T follicular helper cell (primary cell): ENCODE measurements at places on chromosomes 2 and 18.
A peak's percentile ranks its signal among the peaks of the same experiment; 100 is the strongest.

DNA sequence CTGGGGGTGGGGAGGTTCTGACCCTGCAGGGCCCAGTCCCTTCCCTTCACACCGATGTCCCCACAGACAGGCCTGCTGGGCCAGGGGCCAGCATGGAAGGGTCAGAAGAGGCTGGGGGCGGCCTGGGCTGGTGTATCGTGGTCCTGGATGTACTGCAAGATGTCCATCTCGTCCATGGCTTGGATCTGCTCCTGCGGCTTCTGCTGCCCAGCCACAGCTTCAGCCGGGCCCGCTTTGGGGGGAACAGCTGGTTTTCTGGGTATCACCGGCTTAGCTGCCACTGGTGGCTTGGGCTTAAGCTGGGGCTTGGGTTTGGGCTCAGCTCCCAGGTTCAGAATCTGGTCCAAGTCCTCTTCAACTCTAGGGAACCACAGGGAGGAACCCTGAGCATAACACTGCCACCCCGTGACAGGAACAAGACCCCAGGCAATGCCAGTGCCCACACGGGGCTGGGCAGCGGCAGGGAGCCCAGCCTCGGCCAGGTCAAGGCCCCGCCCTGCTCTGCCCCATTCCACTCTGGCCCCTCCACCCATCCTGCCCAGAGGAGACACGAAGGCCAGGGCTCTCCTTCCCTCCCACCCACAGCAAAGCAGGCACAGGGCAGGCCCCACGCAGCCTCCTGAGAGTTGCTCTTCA lies 31.9 kb downstream of the HS1BP3 start:
- DNase-seq = no peak

DNA sequence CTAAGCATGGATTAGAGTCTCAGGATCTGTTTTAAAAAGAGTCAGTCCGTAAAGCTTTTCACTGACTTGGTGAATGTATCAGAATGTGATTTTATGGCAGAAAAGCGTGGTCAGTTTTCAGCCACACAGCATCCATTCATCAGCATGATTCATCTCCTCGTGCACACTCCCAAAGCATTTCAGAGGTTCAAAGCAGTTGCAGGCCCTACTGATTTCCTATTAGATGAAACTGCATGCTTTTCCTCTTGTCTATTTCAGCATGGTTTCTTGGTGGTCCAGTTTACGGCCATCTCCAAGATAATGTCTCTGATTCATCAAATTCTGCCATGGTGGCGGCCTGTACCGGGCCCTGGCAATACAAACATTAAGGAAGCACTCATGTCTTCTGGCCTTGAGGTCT lies 4.8 kb upstream of the PARD6G start:
- no peak for DNase-seq

DNA sequence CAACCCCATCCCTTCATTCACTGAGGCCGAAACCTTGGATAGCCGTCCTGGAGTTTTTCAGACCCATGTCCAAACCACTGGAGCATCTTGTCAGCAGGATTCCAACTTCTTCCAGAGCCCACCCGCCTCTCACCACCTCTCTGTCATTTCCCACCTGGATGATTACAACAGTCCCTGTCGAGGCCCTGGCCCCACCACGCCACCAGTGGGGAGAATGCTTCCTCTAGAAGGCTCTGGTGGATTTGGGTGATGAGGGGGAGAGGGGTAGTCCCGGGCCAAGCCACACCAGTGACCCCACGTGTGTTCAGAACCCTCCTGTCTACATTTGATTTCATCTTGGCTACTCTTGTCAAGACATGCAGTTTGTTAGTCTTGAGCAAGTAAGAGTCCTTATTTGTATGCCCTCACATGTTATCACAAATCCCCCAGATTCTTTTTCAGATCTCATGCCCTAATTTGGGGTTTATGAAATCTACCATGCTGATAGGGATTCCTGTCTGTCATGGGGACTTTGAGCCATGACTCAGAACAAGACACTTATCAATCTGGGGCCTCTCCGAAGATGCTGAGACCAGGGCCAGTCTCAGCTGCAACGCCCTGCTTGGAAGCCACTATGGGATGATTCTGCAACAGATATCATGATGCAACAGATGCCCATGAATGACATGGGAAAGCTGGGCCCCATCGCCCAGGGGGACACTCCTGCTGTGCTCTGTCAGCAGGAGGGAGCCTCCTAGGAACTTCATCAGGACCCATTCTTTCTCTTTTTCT lies 186.1 kb downstream of the ZFP36L2 start:
- DNase-seq = no peak

GRCh38 chr2:214139630-214140284 lies 271.1 kb upstream of the VWC2L start:
- no peak for DNase-seq

DNA sequence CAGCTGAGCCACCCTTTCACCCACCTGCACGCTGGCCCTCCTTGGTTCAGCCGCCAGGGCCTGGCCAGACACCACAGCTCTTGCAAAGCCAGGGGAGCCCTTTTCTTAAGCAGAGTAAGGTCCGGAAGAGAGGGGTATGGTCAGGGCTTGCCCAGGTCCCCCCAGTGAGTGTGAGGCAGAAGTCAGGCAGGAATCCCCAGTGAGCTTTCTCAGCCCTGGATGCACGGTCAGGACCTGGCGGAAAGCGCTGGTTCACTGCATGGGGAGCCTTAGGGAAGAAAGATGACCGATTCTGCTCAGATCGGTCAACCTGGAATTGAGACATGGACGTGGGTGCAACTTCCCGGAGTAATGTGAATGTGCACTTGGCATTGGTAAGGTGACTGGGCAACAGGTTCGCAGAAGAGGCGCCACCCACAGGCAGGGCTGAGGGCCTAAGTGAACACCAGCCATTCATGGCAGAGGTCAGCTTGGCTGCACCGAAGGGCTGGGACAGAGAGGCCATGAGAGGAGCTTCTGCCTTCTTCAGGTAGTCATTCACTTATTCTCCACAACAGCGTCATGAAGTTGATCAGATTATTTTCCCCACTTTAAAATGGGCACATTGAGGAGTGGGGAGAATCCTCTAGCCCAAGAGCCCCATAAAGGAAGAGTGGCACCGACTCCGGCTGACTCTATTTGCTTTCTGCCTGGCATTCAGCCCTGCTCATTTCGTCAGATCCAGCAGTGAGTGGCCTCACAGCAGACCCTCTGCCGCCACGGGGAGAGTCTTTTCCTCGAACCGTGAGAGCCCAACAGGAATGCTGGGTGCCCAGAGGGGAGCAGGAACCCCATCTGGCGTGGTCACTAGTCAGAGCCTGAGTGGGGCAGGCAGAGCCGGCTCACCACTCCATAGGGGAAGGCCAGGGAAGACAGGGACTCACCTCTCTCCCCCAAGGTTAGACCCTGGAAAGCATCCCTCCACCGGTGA lies 35.8 kb downstream of the SCTR start:
- DNase-seq = no peak

GRCh38 chr18:2958819-2959298 lies 54.1 kb downstream of the LPIN2 start:
- no peak for DNase-seq

GRCh38 chr2:70964596-70965386 lies 13.6 kb upstream of the ANKRD53 start:
- peak; percentile 77 for DNase-seq

GRCh38 chr2:3661149-3661660 lies 3.2 kb downstream of the ALLC start:
- no peak for DNase-seq

- no peak for DNase-seq
These were observed 191.2 kb downstream of the KCNE4 start for GRCh38 chr2:223243233-223243632.
